Effector memory CD8-positive, alpha-beta T cell (primary cell): ENCODE measurements at places on chromosomes 7 and 10.

- H3K36me3 ChIP-seq: no peaks in the 10 kb centered on the region
- no peak overlapping the region for H3K4me3 ChIP-seq
- no peak overlapping the region for H3K27ac ChIP-seq
- peaks cover 16% of the 10 kb centered on the region for H3K27me3 ChIP-seq
Measured at GRCh38 chr7:22137026-22137425, 191.3 kb upstream of the CDCA7L start.

DNA sequence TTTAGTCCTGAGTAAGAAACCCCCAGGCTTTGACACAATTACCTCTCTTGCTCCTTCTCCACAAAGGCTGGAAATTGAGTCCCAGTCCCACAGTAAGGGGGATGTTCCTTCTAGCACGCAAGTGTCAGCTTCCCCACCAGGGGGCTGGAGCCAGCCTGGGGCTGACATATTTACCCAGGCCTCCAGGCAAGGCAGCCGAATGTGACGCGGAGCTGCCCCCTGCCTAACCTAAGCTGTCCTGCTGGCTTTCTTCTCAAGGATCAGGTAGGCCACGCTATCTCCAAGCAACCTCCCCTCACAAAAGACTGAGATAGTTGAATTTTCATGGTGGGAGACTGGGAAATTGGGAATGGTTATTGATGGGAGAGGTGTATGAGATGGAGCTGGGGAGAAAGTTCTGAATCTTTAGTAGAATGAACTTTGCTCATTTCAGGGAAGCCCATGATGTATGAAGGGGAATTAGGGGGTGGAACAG lies 19.2 kb upstream of the BMPER start:
- no peak overlapping the region for H3K27ac ChIP-seq
- no peak for DNase-seq
- H3K27me3 ChIP-seq: peaks cover 41% of the 10 kb centered on the region
- no peak overlapping the region for H3K4me3 ChIP-seq
- no peaks in the 10 kb centered on the region for H3K36me3 ChIP-seq
- no peaks in the 10 kb centered on the region for H3K4me1 ChIP-seq

DNA sequence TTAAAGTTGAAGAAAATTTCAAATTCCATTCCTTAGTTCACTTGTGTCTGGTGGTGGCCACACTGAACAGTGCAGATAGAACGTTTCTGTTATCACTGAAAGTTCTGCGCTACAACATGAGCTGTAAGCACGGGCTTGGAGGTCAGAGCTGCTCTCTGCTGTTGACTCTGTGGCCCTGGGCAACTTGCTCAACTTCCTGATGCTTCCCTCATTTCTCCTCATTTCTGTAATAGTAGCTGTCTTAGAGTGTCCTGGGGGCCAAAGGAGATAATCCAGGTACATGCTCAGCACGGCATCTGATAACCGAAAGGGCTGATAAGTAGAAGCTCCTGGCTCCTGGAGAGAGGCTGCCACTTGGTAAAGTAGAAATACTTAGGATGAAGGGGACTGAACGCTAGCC lies 92.3 kb upstream of the DUSP5 start:
- no peaks in the 10 kb centered on the region for H3K36me3 ChIP-seq
- H3K4me1 ChIP-seq: peaks cover 12% of the 10 kb centered on the region
- no peak overlapping the region for H3K4me3 ChIP-seq

DNA sequence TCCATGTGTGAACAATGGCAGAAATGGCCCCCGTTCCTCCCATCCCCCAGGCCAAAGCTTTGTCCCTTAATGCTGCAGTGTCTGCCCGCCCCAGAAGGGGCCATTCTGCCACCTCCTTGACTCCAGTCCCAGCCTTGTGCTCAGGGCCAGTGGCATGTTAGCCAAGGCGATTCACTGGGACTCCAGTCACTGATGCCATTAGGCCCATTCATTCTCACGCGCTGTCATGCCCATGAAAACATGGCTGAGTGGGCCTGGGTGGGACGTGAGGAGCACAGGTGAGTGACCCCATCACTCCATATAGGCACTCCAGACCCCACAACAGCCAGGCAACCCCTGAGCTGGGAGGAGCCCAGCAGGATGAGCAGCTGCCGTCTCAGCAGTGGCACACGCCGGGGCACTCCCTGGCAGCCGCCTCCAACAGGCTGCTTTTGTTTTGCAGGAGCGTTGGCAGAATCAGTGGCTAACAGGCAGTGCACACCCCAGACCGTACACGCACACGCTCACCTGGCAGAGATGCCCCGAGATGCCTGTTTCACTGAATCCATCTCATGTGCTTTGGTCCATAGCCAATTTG lies 79.5 kb downstream of the TCERG1L start:
- no peak overlapping the region for H3K27ac ChIP-seq
- H3K27me3 ChIP-seq: no peaks in the 10 kb centered on the region
- no peak for DNase-seq

DNA sequence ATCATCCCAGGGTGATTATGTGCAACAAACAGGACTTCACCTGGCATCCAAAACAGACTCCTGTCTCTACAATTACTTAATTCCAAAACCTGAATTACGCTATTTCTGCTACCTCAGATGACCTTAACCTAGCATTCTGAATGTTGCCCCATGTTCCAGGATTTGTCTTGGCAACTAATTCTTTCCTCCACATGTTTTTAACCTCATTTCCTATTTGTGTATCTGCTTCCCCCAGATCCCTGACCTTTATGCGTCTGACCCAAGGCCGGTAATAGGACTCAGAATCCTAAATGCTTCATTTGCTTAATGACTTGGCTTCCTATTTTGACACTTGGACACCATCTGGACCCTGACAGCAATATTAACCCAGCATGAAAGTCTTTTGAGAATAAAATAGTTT lies 8.7 kb upstream of the ING3 start:
- no peak overlapping the region for H3K27ac ChIP-seq
- no peaks in the 10 kb centered on the region for H3K36me3 ChIP-seq
- no peaks in the 10 kb centered on the region for H3K4me1 ChIP-seq
- no peak overlapping the region for H3K4me3 ChIP-seq

GRCh38 chr7:16999541-17000267 lies 117.9 kb upstream of the AGR3 start:
- peaks cover 4% of the 10 kb centered on the region for H3K36me3 ChIP-seq
- peaks cover 5% of the 10 kb centered on the region for H3K4me1 ChIP-seq
- H3K27ac ChIP-seq: peak overlapping the region; percentile 2
- no peak for DNase-seq
- no peak overlapping the region for H3K4me3 ChIP-seq

- H3K36me3 ChIP-seq: peaks cover 14% of the 10 kb centered on the region
- no peaks in the 10 kb centered on the region for H3K27me3 ChIP-seq
- peaks cover 13% of the 10 kb centered on the region for H3K4me1 ChIP-seq
Measured at GRCh38 chr10:91409069-91409868, 875 bp upstream of the HECTD2 start.

- H3K27me3 ChIP-seq: peaks cover 9% of the 10 kb centered on the region
- H3K4me1 ChIP-seq: no peaks in the 10 kb centered on the region
- H3K4me3 ChIP-seq: no peak overlapping the region
- no peak overlapping the region for H3K27ac ChIP-seq
- no peaks in the 10 kb centered on the region for H3K36me3 ChIP-seq
- no peak for DNase-seq
Measured at GRCh38 chr10:75718991-75719390, 287.6 kb downstream of the LRMDA start.

GRCh38 chr10:86648704-86649427 lies 5.5 kb upstream of the OPN4 start:
- H3K4me3 ChIP-seq: no peak overlapping the region
- H3K27me3 ChIP-seq: peaks cover 24% of the 10 kb centered on the region
- no peaks in the 10 kb centered on the region for H3K4me1 ChIP-seq
- no peaks in the 10 kb centered on the region for H3K36me3 ChIP-seq
- no peak for DNase-seq

DNA sequence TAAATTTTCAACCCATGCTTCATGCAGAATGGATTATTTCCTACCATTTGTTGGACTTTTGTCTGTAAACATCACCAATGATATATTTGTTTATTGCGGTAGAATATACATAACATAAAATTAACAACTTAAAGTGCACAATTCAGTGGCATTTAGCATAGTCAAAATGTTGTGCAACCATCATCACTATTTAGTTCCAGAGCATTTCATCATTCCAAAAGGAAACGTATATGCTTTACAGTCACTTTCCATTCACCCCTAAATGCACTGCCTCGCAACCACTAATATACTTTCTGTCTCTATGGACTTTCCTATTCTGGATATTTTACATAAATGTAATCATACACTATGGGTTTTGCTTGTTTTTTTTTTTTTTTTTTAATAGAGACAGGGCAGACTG lies 11.4 kb upstream of the ZNF248 start:
- no peak overlapping the region for H3K4me3 ChIP-seq
- H3K27ac ChIP-seq: no peak overlapping the region
- H3K4me1 ChIP-seq: no peaks in the 10 kb centered on the region
- H3K36me3 ChIP-seq: no peaks in the 10 kb centered on the region
- DNase-seq: no peak

DNA sequence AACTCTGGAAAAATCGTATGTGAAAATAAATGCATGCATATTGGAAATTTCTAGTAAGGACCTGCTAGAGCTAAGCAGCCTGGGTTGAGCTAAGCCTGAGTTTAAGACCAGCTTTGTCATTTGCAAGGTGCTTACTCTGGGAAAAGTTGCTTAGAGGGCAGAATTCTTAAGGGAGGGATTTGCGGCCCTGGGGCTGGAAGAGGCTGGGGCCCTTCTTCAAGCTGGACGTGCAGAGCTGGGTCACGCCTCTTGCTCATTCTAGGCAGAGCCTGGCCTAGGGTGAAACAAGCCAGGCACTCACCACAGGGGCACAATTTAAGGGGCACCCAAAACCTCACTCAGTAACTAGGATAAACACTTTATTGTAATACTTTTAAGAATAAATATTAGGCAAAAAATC lies 137.2 kb downstream of the ARHGAP22 start:
- H3K4me1 ChIP-seq: no peaks in the 10 kb centered on the region
- no peak overlapping the region for H3K4me3 ChIP-seq
- no peaks in the 10 kb centered on the region for H3K36me3 ChIP-seq
- H3K27ac ChIP-seq: no peak overlapping the region
- H3K27me3 ChIP-seq: no peaks in the 10 kb centered on the region
- no peak for DNase-seq

GRCh38 chr10:103676058-103676785 lies 179.2 kb downstream of the SH3PXD2A start:
- H3K27ac ChIP-seq: peak overlapping the region; percentile 38
- no peaks in the 10 kb centered on the region for H3K36me3 ChIP-seq
- no peak for DNase-seq

DNA sequence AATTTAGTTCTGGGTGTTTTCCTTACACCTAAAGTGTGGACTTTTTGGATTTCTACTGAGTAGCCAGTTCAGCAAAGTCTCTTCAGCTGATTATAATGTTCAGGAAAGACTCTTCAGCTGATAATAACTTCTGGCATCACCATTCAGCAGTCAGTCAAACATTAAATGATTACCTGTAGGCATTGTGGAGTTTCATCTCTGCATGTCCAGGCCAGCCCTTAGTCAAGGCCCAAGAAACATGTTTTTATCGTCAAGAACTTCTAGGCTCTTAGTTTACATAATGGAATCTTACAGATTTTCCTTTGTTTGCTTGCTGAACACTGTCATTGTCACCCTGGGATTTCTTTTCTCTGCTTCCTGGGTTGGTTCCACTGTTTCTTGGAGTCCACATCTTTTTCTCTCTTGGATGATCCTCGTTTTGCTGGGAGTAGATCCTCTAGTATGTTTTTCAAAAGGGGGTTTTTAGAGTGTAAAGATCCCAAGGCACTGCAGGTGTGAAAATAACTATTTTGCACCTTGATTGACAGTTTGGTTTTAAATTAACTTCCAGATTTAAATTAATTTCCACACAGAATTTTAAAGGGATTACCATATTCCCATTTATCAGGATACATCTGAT lies 24.2 kb downstream of the CCM2 start:
- H3K27me3 ChIP-seq: no peaks in the 10 kb centered on the region
- H3K27ac ChIP-seq: peak overlapping the region; percentile 81
- H3K36me3 ChIP-seq: peaks cover 24% of the 10 kb centered on the region

- H3K4me3 ChIP-seq: no peak overlapping the region
- no peak overlapping the region for H3K27ac ChIP-seq
Measured at GRCh38 chr10:2882628-2883027, 184.7 kb upstream of the PFKP start.

DNA sequence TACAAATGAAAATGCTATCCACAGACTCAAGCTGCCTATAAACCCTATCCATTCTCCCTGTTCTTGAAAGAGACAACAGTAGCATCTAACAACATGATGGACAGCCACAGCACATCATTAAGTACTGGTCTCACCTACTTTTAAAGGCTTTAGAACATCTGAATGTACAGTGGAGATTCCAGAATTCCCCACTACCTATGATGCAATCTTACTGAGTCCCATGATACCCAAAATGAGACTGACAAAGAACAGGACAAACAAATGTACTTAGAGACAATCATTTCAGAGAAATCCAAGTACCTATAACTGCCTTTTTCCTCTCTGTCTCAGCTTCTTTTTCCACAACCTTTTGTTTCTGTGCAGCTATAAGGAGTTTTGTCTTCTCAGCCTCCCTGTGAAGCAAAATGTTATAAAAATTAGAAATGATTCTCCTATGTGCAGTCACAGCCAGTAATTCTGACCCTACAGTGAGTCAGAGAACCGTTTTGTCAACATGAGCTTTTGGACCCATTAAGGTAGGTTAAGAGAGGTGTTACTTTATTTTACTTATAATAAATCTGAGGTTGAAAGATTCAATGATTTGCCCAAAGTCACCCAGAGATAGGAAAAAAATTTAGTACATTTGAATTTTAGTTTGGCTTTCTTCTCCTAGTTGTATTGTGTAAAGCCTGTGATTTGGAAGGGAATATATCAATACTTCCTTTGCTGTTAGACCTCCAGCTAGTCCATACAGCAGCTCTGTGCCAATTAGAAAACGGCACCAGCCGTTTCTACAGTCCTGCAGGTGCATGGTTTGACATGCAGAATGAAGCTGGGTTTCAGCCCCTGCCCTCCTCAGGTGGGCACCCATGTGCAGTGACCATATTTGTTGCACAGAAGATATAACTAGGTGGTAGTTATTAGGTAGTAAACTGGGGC lies 21.9 kb downstream of the ERLIN1 start:
- H3K4me1 ChIP-seq: peaks cover 6% of the 10 kb centered on the region
- H3K27ac ChIP-seq: peak overlapping the region; percentile 8
- no peak for DNase-seq
- H3K36me3 ChIP-seq: peaks cover 38% of the 10 kb centered on the region
- no peak overlapping the region for H3K4me3 ChIP-seq

- H3K36me3 ChIP-seq: peaks cover 20% of the 10 kb centered on the region
- H3K27ac ChIP-seq: no peak overlapping the region
- no peaks in the 10 kb centered on the region for H3K4me1 ChIP-seq
- DNase-seq: no peak
Measured at GRCh38 chr10:101536800-101537199, 51.3 kb downstream of the POLL start.

DNA sequence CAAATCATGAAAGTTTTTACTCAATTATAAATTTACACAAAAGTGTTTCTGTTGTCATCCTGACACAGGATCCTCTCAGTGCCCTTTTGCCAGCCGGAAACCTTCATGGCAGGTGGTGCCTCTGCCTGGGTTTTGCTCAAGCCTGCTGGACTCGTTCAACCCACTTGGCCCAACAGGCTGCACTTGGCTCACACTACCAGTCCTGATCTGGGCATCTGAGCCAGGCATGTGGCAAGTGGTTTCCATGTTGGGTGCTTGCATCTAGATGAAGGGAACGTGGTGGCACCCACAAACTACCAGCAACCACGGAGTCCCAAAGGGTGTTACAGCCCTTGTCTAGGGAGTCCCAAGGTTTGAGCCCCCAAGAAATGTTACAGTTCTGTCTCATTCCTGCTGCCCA lies 162.3 kb upstream of the CSTF2T start:
- H3K4me1 ChIP-seq: no peaks in the 10 kb centered on the region
- no peaks in the 10 kb centered on the region for H3K36me3 ChIP-seq
- no peak for DNase-seq
